ENCODE measurements at places on chromosomes 2 and 18. TPM values are rescaled to one million over a fixed set of nuclear protein-coding genes. Genes with fewer than 3 reads are reported as not detected.

BMP10 gene
- not detected for total RNA-seq

PDE11A gene
- total RNA-seq: 3.5 TPM

DNA sequence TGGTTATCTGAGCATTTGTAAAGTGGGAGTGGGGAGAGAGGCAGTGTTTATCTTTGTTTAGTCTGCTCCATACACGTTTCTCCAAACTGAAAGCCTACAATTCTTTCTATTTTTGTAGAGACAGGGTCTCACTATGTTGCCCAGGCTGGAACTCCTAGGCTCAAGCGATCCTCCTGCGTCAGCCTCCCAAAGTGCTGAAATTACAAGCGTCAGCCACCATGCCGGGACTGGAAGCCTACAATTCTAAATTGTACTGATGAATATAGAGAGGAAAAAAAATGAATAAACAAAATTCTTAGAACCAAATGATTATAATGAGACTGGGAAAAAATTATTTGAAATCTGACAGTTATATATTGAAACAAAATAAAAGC, 1.4 kb upstream of the ZFAND2B start:
- DNase-seq: no peak

- no peak for DNase-seq
Observed at GRCh38 chr2:59233448-59233847, 992.3 kb upstream of the FANCL start.

GRCh38 chr2:204434660-204435462, 110.4 kb upstream of the PARD3B start:
- DNase-seq: no peak

- no peak for DNase-seq
Observed at GRCh38 chr2:207720517-207721187, 9.2 kb downstream of the CCNYL1 start.

DNA sequence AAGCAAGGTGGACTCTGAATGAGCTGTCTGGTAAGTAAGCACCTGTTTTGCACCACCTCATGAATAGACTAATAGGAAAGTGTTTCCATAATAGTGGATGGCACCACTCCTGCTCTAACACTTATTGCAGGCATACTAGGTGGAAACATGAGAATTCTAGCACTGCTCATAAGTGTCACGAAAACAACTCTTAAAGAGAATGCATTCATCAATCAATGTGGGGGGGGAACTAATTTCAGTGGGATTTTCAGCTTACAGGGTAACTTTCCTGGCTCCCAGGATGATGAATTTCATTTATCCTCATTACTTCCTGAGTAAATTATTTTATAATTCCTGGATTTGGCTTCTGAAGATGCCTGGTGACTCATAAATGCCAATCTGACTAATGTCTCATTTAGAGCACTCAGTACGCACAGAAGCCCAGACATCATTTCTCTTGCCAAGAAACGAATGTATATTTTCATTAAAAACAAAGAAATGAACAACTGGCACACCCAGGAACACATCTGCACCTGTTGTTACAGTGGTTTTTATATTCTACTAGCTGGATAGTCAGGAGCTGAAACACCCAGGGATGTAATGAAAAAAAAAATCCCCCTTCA, 129.6 kb downstream of the PID1 start:
- no peak for DNase-seq

RBMS1 gene
- total RNA-seq: 98.7 TPM

- no peak for DNase-seq
Observed at GRCh38 chr2:42102024-42102590, 54.3 kb downstream of the PKDCC start.

- DNase-seq: no peak
Observed at GRCh38 chr18:49365346-49365745, 95.1 kb downstream of the DYM start.

GRCh38 chr18:57730146-57730545, 73.0 kb downstream of the ATP8B1 start:
- no peak for DNase-seq

DNA sequence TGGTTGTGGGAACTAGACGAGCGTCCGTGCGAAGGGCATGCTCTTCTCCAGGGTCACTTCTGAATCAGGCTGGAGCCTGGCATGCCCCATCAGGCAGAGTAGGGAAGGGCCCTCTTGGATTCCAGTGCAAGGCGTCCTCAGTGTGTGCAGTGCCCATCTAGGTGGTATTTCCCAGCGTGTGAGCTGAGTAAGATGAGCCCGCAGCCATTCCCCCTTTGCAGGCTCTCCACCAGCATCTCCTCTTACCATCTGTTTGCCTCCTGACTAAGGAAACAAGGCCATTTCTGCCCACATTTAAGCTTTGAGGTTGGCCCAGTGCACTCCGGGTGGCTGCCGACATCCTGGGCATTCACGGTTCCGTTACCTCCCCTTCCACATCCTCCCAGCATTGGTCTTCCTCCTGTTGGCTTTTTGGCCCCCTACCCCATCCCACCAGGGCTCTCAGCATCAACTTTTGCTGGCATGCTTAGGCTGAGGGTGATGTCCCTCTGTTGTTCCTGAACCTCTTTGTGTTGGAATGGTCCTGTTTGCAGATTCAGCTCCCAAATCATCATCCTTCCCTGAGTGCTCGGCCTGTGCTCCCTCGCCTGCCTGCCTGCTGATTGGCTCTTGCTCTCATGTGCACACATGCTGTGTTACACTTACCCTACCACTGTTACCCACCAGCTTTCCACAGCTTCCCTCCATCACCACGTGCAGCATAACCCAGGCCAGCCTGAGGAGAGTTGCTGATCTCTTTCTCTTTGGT, 11.8 kb downstream of the CEP68 start:
- DNase-seq: no peak

GPR45 gene
- not detected for total RNA-seq

DYSF gene
- total RNA-seq: 13.0 TPM

CRYGD gene
- total RNA-seq: not detected

DNA sequence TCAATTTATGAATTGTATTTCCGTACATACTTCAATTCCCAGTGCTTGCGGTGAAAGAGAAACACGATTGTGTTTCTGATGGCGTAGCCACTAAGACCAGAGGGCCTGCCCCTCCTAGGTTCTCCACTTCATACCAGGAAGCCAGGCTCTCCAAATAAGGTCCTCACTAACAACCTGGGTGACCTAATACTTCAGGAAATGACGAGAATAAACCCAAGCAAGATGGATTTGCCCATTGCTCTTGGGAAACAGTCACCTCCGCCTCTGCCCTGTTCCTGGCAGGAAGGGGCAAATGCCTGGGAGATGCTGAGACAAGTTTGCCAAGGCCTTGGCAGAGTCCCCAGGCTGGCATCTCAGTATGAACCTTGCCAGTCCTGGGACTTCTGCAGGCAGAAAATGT, 41.8 kb downstream of the TTC32 start:
- DNase-seq: peak; percentile 64

- DNase-seq: no peak
Observed at GRCh38 chr2:198408171-198408570, 603.8 kb downstream of the PLCL1 start.

DNA sequence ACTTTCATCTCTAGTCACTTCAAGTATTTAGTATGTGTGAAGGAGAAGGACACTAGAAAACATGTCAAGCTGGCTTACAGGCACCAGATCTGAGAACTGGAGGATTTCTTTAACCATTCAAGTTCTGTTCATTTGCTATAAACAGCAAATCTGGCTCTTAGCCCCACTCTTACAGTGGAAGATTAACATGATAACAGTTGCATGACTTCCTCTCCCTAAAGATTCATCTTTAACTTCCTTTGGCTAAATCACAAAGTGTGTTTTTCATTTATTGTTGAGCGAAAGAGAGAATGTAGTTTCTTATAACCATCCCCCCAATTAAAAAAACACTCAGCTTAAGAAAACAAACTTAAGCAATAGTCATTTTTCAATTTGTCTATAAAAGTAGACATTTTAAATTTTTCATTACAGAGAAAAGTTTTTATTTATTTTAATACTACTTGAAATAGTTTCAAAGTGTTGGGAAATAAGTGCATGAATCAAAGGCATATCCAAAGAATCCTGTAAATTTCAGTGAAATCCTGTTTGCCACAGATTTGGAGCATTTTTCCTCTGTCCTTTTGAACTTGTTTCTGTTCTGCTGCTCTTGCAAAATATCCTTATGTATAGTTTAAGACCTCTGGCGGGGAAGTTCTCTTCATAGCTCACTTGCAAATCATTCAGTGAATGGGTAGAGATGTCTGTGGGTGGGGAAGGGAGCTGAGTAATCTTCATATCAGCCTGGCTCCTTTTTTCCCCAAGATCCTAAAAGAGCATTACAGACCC, 241.0 kb upstream of the RBBP8 start:
- DNase-seq: no peak

VSNL1 gene
- not detected for total RNA-seq

TM4SF20 gene
- total RNA-seq: not detected

DNA sequence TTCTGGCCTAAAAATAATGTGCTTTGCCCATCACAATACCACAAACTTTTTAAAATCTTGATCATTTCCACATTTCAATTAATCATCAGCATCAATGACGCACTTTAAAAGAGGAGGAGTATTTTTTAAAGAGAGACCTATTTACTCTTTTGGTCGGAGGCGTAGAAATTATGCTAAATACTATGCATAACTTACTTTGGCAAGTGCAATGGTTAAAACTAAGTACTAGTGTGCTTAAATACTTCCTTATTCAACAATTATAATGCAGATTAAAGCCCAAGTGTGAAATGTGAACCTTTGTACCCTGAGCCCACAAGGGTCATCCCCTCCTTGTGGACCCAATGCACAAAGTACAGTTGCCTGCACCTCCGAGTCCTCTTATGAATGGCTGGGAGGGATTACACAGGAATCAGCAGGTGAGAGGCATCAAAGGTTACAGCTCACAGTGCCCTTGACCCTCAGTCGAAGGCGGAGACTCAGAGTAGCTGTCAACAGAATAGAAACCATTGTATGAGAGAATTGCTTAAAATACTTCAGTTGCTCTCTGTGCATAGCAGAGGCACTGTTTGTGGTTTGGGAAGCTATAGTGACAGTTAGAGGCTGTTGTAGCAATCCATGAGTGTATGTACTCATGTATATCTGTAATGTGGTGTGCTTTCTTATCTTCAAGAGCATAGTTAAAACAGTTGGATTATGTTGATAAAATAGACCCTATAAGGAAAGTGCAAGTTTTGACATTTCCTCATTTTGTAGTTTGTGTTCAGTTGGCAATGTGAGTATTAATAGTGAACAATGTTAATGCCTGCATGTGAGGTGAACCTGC, 151.7 kb upstream of the ITGA4 start:
- no peak for DNase-seq

DNA sequence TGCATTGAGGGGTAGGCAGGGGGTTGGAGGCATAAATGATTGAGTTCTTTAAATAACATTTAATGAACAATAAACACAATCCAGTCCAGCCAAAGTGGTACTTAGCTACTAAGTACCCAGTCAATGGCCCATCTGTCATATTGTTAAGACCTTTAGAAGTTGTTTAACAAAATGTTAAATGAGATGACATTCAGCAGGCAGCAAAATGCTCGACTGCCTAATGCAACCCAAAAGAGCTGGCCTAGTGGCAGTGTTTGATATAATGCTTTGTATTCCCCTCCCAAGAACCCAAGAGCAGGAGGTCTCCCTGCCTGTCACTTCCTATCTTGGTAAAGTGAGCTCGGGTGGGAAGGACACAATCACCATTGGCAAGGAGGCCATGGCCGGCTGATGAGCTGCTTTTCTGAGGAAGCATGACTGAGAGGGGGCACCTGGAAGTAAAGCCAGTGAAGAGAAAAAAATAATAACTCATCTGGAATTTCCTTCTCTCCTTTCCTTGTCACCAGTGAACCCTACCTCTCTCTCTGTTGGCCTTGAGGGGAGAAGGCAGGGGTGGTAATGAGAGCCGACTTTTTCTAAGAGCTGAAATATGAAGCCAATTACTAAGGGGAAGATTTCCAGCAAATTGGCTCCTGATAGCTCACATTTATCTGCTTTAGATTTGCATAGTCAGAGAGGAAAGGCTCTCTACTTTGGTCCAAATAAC, 140.6 kb downstream of the C1D start:
- no peak for DNase-seq

- DNase-seq: no peak
Observed at GRCh38 chr2:119518401-119519056, 5.8 kb downstream of the SCTR start.

DNA sequence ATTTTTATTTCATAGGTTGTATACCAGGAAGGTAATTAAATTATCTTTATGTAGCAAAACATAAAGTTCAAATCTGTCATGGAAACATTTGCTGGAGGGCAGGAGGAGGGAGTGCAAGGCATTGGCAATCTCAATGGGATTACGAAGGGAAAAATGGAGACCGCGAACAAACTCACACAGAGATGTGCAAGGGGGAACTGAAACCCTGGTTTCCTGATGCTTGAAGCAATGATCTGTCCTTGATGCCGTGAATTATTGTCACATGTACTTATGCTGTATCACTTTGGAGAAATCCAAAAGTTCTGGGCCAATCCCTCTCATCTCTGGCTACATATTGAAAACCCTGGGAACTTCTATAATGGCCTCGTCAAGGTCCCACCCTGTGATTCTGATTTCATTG, 65.0 kb upstream of the MFF start:
- DNase-seq: no peak

- no peak for DNase-seq
Observed at GRCh38 chr2:162022290-162022945, 51.6 kb downstream of the DPP4 start.

- DNase-seq: no peak
Observed at GRCh38 chr2:143629340-143629739, 500.1 kb downstream of the ARHGAP15 start.

SKOR2 gene
- not detected for total RNA-seq

SFT2D3 gene
- 9.5 TPM for total RNA-seq

AMER3 gene
- not detected for total RNA-seq

HNMT gene
- total RNA-seq: 57.0 TPM

GRCh38 chr2:13091455-13091854, 374.7 kb downstream of the TRIB2 start:
- no peak for DNase-seq

FHOD3 gene
- total RNA-seq: 19.8 TPM

GRCh38 chr18:63025251-63026090, 294.1 kb downstream of the BCL2 start:
- no peak for DNase-seq

- no peak for DNase-seq
Observed at GRCh38 chr2:12672711-12673315, 43.9 kb upstream of the TRIB2 start.

GRCh38 chr2:160970052-160970965, 189.9 kb upstream of the TANK start:
- no peak for DNase-seq

DNA sequence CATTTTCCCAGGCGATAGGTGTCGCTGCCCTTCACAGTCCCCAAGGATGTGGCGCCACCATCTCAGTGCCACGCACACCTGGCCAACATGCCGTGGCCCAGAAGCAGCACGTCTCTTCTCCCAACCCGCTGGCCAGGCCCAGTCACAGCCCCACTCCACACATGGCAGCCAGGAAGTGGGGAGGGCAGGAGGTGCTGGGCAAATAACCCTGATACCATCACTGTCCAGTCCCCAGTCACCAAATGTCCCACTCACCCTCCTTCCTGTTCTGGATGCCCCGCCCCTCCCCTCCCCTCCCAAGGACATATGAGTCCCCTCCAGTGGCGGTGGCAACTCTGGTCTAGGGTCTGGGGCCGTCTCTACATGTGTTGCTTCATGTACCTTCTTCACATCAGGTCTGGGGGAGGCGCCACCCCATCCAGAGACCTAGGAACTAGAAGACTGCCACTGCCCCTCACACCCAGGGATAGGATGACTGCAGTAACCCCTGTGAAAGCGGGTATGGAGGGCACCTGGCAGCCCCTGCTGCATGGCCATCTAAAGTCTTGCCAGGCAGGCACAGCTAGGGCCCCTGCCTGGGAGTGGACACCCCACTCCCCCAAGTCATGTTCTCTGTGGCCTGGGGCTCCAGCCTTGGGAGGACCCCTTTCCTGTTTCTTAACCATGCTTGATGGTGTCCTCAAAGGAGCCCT, 7.3 kb upstream of the CAPN10 start:
- DNase-seq: no peak

RAB11FIP5 gene
- total RNA-seq: 78.8 TPM

CDKL4 gene
- total RNA-seq: 2.6 TPM

Measured in thoracic aorta (tissue), 2 donors.